T follicular helper cell (primary cell): ENCODE measurements at places on chromosomes 5 and 9.

- no peak for DNase-seq
Observed at GRCh38 chr9:71670121-71670520, 98.2 kb downstream of the CEMIP2 start.

DNA sequence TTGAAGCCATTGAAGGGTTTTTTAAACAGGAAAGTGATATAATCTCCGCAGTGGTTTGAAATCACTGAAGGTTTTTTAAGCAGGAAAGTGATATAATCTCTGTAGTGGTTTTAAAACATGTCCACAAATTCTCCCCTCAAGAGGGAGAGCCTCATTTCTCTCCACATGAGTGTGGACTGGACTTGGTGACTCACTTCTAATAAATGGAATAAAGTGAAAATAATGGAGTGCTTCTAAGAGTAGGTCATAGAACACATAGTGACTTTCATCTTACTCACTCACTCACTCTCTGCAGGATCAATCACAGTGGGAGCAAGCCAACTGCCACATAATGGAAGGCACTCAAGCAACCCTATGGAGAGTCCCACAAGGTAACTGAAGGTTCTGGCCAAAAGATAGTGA lies 12.0 kb downstream of the CTNNAL1 start:
- DNase-seq, result no peak

GRCh38 chr5:26601563-26601962 lies 436.8 kb downstream of the CDH9 start:
- no peak for DNase-seq

GRCh38 chr9:104485014-104485413 lies 19.0 kb upstream of the OR13F1 start:
- no peak for DNase-seq

DNA sequence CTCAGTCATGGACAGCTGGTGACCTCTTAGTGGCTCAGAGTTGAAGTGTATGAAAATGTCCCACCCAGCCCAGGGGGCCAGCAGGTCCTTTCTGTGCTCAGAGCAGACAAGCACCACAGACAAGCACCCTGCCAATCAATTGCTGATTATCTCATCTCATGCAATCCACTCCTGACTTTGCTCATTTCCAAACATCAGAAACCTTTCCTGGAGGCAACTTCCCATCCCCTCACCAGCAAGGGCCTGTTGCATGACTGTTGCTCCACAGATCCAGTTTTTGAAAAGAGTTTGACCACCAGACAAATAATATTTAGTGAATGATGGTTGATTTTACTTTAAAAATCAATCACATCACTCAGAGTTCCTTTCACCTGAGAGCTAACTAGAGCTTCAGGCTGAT lies 397.3 kb upstream of the KLF4 start:
- DNase-seq, result no peak

GRCh38 chr5:44266882-44267576 lies 122.2 kb downstream of the FGF10 start:
- DNase-seq, result no peak

- no peak for DNase-seq
Observed at GRCh38 chr5:61654876-61655275, 322.8 kb downstream of the ZSWIM6 start.

DNA sequence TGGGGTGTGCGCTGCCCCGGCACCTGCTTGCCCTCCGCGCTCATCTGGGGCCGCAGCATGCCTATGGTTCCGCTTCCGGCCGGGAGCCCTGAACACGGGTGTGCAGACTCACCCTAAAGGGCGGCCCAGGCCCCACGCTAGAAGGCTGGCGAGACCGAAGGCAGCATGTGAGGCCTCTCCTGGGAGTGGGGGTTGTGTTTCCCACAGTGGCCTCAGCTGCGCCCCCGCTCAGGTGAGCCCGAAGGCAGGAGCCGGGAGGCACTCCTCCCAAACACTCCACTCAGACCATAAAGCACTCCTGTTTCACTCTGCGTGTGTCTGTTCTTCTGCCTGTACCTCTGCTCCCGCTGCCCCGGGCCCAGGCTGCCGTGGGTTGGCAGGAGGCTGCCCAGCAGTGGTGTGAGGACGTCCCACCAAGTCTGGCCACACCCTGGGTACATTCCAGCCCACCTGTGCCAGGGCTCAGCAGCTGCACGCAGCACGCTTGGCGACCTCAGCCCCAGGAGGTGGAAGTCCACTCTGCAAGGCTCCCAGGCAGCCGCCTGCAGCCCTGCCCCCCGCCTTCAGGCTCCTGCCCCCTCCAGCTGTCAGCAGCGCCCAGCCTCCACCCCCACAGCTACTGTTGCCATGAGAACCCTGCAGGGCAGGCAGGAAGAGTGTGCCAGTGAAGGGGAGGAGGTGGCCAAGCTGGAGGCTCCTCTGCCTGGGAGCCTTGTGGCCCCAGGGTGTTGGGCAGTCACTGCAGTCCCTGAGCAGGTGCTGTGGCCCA lies 1.2 kb upstream of the AJM1 start:
- DNase-seq, result no peak

GRCh38 chr9:131642496-131643083 lies 97.3 kb downstream of the PRRT1B start:
- DNase-seq, result no peak

- no peak for DNase-seq
Observed at GRCh38 chr9:124764774-124765438, 6.2 kb downstream of the NR6A1 start.

- DNase-seq, result no peak
Observed at GRCh38 chr5:131151216-131151615, 13.8 kb downstream of the HINT1 start.

DNA sequence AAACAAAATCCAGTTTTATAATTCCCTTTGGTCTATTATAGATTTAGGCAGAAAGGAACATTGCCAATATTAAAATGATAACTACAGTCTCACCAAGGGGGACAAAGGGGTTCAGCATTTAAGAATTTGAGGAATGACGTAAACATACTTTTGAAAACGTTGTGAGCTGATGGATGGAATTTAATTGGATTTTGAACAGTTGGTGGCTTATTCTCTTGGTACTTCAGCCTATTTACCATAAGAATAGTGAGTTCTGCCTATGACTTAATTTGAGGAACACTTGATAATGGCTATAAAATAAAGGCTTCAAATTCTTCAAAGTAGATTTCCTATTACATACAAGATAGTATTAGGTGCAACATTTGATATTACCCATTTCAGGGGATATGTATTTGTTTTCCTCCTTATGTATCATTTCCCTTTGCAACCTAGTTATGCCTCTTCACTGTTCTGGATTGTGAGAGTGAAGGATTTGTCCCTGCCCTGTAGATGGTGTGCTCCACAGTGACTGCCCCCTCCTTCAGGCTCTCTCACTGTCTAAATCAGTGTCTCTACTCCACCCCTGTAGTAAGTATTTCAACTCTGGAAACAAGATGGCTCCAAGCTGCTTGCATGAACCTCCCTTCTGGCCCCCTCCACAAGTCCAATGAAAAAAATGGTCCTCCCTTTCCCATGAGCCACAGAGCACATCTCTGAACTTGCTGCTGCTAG lies 225.6 kb downstream of the ARHGEF28 start:
- DNase-seq, result no peak
